H1 (cell line): ENCODE measurements at places on chromosomes 11 and 22. TPM values are rescaled to one million over a fixed set of nuclear protein-coding genes. Genes with fewer than 3 reads are reported as not detected.
A peak's percentile ranks its signal among the peaks of the same experiment; 100 is the strongest.

- peak overlapping the region; percentile 67 for H3K4me3 ChIP-seq
- H3K27me3 ChIP-seq = no peaks in the 10 kb centered on the region
- no peaks in the 10 kb centered on the region for H3K36me3 ChIP-seq
- DNase-seq = no peak
- peaks cover 14% of the 10 kb centered on the region for H3K4me1 ChIP-seq
- peak overlapping the region; percentile 21; the same call in 1 of the 2 replicates for H3K27ac ChIP-seq
These were observed 766 bp downstream of the APOL2 start for GRCh38 chr22:36238373-36239149.

GRCh38 chr11:27719546-27719925 lies 19.3 kb upstream of the BDNF start:
- no peak for DNase-seq
- H3K36me3 ChIP-seq = no peaks in the 10 kb centered on the region
- H3K4me1 ChIP-seq = peaks cover 5% of the 10 kb centered on the region
- H3K4me3 ChIP-seq = peak overlapping the region; percentile 80
- peak overlapping the region; percentile 93; the same call in 1 of the 2 replicates for H3K27ac ChIP-seq

- H3K4me1 ChIP-seq = no peaks in the 10 kb centered on the region
- no peaks in the 10 kb centered on the region for H3K27me3 ChIP-seq
- H3K27ac ChIP-seq = no peak overlapping the region
These were observed 91.0 kb downstream of the TMPRSS5 start for GRCh38 chr11:113615098-113615497.

- DNase-seq = no peak
- H3K4me3 ChIP-seq = no peak overlapping the region
- no peaks in the 10 kb centered on the region for H3K36me3 ChIP-seq
- no peaks in the 10 kb centered on the region for H3K4me1 ChIP-seq
- no peak overlapping the region for H3K27ac ChIP-seq
These were observed 304.0 kb upstream of the ANO3 start for GRCh38 chr11:26027887-26028286.

DNA sequence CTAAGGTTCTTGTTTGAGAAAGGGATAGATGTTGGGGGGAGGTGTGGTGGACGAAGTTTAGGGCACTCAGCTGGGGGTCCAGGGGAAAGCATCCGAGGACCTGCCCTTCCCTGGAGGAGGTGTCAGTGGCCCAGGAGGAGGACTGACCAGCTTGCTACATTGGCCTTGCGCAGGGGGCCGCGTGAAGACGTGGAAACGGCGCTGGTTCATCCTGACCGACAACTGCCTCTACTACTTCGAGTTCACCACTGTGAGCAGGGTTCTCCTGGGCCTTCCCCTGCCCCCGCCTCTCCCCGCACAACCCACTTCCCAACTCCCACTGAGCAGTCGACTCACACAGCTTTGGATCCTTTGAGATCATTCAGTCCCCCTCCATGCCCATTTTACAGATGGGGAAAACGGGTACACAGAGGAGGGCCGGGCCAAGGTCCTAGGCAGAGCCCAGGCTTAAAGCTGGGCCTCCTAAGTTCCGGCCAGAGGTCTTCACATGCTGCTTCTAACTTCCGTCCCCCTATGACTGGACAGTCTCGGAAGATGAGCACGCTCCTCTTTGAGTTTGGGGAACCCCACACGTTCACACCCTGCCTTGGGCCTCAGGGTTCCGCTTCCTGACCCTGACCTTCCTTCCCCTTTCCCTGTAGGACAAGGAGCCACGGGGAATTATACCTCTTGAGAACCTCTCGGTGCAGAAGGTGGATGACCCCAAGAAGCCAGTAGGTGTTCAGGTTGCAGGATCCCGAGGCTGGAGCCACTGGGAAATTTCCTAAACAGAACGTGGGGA lies 28.7 kb downstream of the CYTH4 start:
- H3K27me3 ChIP-seq = no peaks in the 10 kb centered on the region; the same call in 1 of the 2 replicates
- no peak overlapping the region for H3K4me3 ChIP-seq
- no peak for DNase-seq
- no peak overlapping the region for H3K27ac ChIP-seq
- H3K4me1 ChIP-seq = peaks cover 10% of the 10 kb centered on the region

DNA sequence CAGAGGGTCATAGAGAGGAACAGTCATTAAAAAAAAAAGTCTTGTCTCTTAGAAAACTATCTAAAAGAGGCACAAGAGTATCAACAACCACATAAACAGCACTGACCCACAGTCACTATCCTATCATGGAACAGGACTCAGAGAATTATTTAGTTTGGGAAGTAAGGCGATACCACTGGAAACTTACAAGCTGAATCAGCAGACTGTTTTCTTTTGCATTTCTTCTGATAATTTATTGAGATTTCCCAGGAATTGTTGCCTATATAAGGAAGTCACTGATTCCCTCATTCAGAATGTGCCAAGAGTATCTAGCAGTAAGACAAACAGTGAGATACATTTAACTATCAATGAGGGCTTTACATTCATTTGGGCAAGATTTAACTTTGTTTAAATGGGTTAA lies 304.1 kb downstream of the GUCY1A2 start:
- no peak for DNase-seq
- H3K36me3 ChIP-seq = no peaks in the 10 kb centered on the region
- no peak overlapping the region for H3K4me3 ChIP-seq
- H3K27me3 ChIP-seq = no peaks in the 10 kb centered on the region
- H3K4me1 ChIP-seq = no peaks in the 10 kb centered on the region

DNA sequence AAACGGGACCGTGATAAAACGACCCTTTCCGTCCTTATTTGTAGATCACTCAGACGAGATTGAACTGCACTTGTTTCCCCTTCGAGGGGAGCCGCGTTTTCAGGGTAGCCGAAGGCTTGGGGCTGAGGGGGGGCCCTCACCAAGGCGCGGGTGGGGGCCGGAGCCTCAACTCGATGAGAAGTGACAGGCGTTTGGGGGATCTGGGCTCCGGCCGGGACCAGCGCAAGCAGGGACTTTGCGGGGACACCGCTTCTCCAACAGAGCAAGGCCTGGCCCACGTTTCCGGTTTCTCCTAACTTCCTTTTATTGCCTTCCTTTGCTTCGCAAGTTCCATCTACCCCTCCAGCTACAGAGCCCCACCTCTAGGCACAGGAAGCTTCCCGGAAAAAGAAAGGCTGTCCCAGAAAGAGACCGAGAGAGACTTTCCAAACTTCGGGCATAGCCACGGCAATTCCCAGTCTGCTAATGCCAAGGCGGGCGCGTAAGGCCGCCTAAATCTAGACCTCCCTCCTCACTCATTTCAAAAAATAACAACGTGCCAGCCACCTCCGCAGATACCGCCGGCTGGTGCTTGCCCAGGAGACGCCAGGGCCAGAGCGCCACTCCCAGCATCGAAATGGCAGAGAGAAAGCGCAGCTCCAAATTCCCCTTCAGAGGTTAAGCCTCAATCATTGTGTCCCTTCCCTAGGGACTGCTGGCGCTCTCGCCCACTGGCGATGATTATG lies 6.6 kb downstream of the PAX6 start:
- peaks cover 28% of the 10 kb centered on the region for H3K4me1 ChIP-seq
- H3K4me3 ChIP-seq = peak overlapping the region; percentile 56
- no peak overlapping the region for H3K27ac ChIP-seq
- no peaks in the 10 kb centered on the region for H3K36me3 ChIP-seq
- H3K27me3 ChIP-seq = peaks cover 94% of the 10 kb centered on the region
- DNase-seq = no peak

ZP1 gene
- total RNA-seq = not detected in 2 replicates

DMC1 gene
- total RNA-seq = 7.1 and 7.2 TPM in 2 replicates
